ENCODE measurements at places on chromosomes 4 and X.

- no peak for DNase-seq
- H3K27ac ChIP-seq, result peak overlapping the region; percentile 75
- H3K27me3 ChIP-seq, result no peaks in the 10 kb centered on the region
- peaks cover 42% of the 10 kb centered on the region for H3K4me1 ChIP-seq
- H3K36me3 ChIP-seq, result no peaks in the 10 kb centered on the region
Observed at GRCh38 chr4:40909363-40909876, 159.7 kb downstream of the NSUN7 start.

DNA sequence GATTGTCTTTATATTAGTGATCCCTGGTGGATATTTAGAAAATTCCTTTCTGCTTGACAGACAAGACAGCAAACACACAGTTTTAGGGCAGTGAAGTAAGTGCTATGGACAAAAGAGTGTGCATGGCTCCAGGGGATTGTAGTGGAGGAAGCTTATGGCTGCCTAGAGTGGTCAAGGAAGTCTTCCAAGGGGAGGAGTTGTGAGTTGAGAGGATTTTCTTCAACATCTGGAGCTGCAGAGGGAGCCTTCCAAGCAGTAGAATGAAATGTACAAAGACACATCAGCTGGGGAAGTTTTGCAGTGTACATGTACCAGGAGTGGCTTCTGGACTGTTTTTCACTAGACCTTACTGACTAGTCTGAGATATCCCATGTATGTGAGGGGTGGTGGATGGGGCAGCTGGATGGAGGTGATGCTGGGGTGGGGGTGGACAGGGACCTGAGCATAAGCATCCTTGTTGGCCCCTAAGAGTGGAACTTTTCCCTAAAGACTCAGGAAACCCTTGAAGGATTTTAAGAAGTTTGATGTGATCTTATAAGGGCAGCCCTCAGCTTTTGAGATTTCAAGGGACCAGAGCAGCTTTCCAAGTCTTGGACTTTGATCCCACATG lies 160.5 kb upstream of the TAPT1 start:
- no peak overlapping the region for H3K4me3 ChIP-seq
- H3K4me1 ChIP-seq, result no peaks in the 10 kb centered on the region
- H3K27ac ChIP-seq, result no peak overlapping the region
- DNase-seq, result no peak
- H3K36me3 ChIP-seq, result no peaks in the 10 kb centered on the region

GRCh38 chr4:67725981-67726380 lies 25.0 kb upstream of the UBA6 start:
- no peak for DNase-seq
- H3K27me3 ChIP-seq, result no peaks in the 10 kb centered on the region
- peaks cover 8% of the 10 kb centered on the region for H3K36me3 ChIP-seq
- H3K27ac ChIP-seq, result no peak overlapping the region
- H3K4me3 ChIP-seq, result no peak overlapping the region

DNA sequence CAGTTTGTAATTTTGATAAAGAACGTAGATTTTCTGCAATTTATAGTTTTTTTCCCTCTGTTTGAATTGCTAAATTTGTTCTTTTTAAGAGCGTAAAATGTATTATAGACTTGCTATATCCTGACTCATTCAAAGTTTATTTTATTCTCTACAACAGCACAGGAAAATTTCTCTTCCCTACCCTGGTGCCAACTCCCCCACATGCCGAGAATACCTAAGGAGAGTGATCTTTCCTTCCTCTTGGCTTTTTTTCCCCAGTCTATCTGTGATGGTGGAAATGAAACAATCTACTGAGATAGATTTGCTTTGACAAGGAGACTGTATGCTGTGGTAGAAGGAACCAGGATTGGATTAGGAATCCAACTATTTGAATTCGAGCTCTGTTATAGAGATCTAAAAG lies 271.6 kb downstream of the TLL1 start:
- peak overlapping the region; percentile 42 for H3K27ac ChIP-seq
- H3K27me3 ChIP-seq, result peaks cover 7% of the 10 kb centered on the region
- no peak for DNase-seq
- no peak overlapping the region for H3K4me3 ChIP-seq
- peaks cover 20% of the 10 kb centered on the region for H3K4me1 ChIP-seq

Data from chondrocyte (in vitro differentiated cells).